ENCODE measurements at places on chromosomes 4 and X. TPM values are rescaled to one million over a fixed set of nuclear protein-coding genes. Genes with fewer than 3 reads are reported as not detected.

- peak; percentile 37 for DNase-seq
- no peaks in the 10 kb centered on the region for H3K4me1 ChIP-seq
- no peaks in the 10 kb centered on the region for H3K27me3 ChIP-seq
- no peak overlapping the region for H3K27ac ChIP-seq
- no peak overlapping the region for H3K4me3 ChIP-seq
- H3K36me3 ChIP-seq, result no peaks in the 10 kb centered on the region
Observed at GRCh38 chrX:137194164-137194563, 160.4 kb upstream of the GPR101 start.

DNA sequence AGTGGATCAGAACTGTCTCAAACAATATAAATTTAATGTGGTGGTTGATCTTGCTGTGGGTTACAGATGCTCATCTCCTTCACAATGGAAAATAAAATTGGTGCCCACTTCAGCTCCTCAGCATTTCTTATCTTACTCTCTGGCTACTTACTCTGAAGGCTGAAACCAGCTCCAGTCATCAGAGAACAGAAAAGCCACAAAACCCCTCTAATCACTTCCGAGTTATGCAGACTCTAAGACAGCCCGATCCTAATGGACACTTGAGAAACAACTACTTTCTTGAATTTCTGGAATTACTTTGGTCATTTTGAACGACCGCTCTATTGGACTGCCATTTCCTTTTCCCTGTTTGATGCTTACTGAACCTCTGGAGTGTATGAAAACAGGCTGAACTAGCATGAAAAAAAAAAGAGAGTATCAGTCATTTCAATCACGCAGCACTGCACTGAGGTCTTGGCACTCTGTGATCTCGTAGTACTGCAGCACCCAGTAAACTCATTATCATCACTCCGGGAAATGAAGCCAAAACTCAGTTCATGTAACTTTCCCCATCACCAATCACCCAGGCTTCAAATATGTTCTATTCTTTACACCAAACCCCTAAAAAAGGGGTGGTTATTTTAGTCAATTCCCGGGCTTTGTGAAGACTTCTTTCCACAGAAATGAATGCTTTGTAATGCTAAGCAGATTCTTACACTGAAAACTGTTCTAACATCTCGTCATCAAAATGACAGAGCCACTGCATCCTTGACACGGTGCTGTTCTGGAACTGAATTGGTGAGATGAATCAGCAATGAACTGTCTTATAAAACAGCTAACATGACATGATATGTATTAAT lies 54.5 kb downstream of the TSPAN5 start:
- H3K27me3 ChIP-seq, result no peaks in the 10 kb centered on the region
- H3K36me3 ChIP-seq, result peaks cover 46% of the 10 kb centered on the region
- H3K27ac ChIP-seq, result peak overlapping the region; percentile 6
- peaks cover 43% of the 10 kb centered on the region for H3K4me1 ChIP-seq
- no peak for DNase-seq

- H3K4me1 ChIP-seq, result no peaks in the 10 kb centered on the region
- H3K4me3 ChIP-seq, result no peak overlapping the region
- H3K27me3 ChIP-seq, result no peaks in the 10 kb centered on the region
- no peak overlapping the region for H3K27ac ChIP-seq
- no peak for DNase-seq
Observed at GRCh38 chrX:39381422-39381821, 580.2 kb downstream of the MID1IP1 start.

DNA sequence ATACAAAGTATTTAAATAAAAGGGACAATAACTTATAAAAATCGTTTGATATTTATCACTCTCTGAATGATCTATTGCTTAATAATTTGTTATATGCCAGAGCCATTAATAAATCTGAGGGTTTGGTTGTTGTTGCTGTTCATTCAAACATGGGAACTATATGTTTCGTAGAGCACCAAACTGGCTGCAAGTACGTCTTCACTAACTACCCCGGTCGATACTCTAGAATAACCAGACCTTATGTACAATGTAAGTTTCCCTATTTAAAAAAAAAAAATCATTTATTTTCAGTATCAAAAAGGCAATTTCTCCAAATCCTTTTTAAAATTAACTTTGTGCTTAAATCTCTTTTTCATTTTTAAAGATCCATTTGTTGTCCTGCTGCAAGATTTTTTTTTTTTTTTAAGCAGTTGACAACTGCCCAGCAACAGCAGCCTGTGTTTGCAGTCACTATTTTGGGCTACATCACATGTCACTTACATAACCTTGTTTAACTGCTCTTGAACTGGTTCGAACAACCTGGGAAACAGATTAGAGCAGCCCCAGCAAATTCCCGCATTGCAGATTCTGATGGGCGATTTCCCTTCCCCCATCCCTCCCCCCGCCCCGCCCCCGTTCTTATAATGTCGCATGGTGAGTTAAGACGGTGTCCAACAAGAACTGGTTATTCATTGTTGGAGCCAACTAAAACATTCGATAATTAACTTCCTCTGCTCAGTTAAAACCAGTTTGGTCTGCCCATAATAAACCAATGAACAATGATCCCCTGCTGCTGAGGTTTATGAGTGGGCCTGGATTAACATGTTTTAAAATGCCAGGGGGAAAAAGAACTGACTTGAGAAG lies 238.9 kb downstream of the NR3C2 start:
- no peak overlapping the region for H3K4me3 ChIP-seq
- H3K36me3 ChIP-seq, result no peaks in the 10 kb centered on the region
- H3K27ac ChIP-seq, result no peak overlapping the region
- DNase-seq, result no peak
- H3K4me1 ChIP-seq, result peaks cover 5% of the 10 kb centered on the region

- H3K27me3 ChIP-seq, result no peaks in the 10 kb centered on the region
- no peak overlapping the region for H3K27ac ChIP-seq
- no peak overlapping the region for H3K4me3 ChIP-seq
- no peaks in the 10 kb centered on the region for H3K36me3 ChIP-seq
Observed at GRCh38 chr4:60800701-60801100, 399.4 kb upstream of the ADGRL3 start.

Gene POLN
- total RNA-seq, result 2.5 TPM
